ENCODE measurements at places on chromosomes 7 and 10.

DNA sequence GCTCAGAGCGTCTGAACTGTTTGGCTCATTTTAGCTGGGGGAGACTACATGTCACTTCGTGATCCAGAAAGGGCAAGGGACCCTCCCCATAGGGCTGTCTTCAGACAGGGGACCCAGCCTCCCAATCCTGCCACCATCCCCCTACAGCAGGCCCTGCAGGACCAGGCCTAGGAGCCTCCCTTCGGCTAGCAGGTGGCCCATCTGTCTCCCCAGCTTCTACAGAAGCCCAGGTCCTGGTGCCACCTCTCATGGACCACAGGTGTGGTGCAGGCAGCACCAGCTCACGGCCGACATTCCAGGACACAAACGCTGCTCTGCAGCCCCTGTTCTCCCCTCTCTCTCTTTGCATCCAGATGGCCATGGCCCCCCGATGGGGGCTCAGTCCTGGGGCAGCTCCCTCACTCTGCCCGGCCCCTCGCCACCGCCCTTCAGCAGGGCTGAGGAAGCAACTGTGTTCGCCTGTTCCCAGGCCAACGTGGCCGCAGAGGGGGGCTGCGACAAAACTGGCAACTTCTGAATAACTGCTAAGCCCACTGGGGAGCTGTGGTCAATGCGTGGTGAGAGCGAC, 10.3 kb downstream of the TECPR1 start:
- DNase-seq: no peak

- DNase-seq: no peak
Observed at GRCh38 chr10:78944723-78945312, 123.9 kb upstream of the ZMIZ1 start.

GRCh38 chr7:111708072-111708471, 145.8 kb upstream of the IMMP2L start:
- DNase-seq: no peak

DNA sequence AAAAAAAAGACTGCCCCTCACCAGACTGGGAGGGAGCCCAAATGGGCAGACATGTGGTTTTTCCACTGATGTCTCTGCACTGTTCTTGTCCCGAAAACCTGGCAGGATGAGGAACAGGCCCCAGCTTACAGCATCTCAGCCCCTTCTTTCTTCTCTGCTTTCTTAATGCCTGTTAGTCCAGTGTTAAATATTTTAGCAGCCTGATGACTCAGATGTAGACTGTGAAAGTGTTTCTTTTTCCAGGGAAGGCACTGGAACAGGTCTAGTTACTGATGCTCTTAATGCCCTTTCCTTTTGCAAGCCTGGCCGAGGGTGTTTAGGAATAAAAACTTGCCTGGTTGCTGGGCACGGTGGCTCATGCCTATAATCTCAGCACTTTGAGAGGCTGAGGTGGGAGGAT, 107.7 kb downstream of the TACC2 start:
- no peak for DNase-seq

DNA sequence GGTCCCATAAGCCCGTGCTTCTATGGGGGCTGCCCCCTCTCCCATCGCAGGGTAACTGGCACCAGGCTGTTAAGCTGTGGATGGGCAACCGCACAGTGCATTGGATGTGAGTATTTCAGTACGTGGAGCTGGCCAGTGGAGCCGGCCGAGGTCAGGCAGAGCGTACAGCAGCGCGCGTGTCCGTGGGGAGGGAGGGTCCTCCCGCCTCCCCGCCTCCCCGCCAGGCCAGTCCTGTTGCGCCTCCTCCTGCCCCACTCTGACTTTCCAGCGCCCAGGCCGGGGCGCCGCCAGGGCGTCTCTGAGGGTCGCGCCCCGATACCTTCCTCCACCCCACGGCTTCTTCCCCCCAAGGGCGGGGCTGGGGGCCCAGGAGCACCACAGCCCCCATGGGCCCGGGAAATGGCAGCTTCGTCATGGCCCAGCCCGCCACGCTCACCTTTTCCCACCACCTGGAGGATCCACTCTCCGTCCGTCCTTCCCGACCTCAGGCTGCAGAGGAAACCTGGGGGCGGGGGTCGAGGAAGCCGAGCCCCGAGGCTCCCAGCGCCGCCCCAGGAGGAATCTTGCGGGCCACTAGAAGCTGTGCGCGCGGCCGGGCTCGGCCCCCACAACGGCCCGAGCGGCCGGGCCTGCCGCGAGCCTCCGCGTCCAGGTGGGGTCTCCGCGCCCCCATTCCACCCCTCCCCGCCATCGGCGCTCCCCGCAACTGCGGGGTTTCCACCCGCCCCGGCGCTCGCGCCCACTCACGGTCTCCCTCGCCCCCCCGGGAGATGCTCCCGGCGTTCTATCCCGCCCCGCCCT, 831 bp upstream of the PFKP start:
- no peak for DNase-seq

GRCh38 chr10:104941662-104942061, 300.6 kb downstream of the SORCS3 start:
- no peak for DNase-seq

GRCh38 chr10:77417806-77418640, 219.6 kb downstream of the KCNMA1 start:
- no peak for DNase-seq

DNA sequence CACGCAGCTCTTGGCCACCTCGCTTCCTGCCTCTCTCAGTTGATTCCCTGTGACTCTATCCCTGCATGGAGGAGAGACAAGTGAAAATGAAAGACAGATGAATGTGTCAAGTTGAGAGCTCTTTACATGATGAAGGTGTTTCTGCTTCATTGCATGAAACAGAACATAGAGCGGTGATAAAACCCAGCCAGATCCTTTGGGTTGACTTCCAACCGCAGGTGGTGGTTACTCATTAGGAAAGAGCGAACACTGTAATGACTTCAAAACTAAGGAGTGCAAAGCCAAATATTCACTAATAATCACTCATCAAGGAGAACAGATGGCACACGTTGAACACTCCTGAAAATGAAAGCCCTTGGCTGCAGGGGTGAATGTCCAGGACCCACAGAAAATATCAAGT, 31.8 kb upstream of the WDR11 start:
- DNase-seq: no peak

DNA sequence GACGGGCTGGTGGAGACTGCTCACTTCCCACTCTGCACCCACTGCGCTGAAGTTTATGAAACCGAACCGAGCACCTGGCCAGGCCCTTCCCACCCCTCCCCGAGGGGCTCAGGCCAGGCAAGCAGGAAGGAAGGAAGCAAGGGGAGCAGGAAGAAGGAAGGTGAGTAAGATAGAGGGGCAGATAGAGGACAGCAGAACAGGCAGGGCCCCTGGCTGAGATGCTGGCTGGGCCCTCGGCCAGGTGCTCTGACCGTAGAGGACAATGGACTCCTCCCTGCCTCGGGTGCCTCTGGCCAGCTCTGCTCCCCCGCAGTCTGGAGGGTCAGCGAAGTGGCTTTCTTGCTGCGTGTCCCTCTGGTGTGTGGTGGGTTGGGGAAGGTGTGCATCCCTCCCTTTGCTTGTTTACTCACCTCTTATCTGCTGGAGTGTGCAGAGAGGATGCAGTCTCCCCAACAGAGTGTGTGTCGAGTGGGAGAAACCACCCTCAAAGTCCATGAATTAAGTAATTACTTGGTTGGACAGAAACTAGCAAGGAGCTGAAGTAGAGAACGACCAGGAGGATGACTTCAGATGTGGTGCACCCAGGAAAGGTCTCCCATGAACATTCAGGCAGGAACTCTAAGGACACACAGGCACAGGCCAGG, 82.8 kb upstream of the PPP2R2D start:
- DNase-seq: no peak

DNA sequence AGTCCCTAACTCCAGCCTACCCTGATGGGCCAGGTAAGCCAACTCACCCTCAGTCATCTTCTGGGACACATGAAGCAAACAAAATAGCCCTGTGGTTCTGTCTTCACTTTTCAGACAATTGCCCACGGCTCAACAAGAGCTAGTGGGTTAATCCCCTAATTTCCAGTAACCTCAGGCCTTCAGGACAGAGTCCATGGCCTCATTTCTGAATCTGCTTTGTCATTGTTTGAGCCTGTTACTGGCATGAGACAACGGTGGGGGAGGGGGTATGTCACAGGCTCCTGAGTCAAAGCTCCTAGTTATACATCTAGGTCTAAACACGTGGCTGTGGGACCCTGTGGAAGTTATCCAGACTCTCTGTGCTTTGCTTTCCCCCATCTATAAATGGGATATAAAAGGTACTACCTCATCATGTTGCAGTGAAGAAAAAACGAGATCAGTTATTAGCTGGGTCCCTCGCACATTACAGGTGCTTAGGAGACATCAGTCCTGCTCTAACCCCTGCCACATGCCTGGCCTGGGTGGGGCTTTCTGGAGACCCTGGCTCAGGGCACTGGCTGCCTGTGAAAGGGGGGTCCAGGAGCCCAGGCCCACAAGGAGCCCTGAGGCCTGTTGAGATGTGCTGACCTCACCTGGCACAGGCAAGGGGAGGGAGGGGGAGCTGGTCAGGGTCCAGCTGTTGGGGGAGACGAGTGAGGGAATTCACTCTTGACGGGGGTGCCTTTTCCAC, 16.5 kb downstream of the MAT1A start:
- DNase-seq: no peak

DNA sequence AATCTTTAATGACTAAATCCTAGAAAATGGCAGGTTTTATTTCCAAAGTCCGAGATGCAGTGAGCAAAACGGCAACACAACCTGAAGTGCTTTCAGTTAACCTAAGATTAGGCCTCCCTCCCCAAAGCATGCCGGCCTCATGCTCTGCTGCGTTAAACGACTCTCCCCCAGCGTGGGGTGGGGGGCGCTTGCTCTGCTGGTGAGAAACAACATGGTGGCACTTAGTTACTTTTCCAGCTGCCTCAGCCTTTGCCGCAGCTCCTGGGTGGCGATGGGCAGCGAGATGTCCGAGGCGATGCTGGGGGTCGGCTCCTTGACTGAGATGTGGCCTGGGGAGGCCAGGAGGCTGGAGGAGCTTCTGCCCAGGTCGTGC, 36.7 kb upstream of the NCAPG2 start:
- no peak for DNase-seq

DNA sequence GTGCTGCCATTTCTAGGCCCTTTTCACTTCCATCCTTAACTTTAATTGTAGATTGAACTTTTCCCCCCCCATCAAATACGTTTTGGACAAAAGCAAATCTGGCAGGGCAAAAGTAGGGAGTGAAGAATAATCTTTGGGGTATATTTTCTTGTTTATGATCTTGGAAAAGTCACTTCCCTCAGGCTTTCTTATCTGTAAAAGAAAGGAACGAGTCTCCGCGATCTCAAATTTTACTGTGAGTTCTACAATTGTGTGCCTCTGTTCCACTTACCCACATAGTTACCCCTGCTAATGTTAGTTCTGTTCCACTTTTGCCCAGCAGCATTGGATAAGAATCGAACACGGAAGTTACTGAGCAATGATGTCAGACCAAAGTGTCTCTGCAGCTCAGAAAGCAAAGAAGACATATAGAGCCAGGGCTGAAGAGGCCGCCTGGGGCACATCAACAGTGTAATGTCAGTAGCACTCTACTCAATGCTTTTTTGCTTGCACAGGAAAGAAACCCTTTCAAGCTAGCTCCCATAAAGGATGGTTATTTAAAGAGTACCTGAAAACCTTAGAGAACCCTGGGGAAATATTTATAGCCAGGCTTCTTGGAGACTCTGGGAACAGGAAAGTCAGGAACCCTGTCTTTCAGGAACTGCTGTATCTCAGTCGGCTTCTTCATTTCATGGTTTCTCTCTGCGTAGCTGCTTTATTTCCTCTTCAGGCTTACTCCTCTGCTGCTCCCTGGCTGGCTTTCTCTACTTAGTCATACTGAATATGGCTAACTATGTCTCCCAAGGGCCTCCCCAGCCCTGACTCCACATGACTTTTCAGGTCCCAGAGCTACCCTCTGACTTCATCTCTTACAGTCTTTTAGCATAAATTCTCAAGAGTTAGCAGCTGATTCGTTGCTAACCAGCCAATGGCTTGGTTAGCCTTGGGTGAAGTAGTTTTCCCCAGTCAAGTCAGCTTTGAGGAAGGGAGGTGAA, 123.7 kb upstream of the FAM3C start:
- no peak for DNase-seq

- DNase-seq: no peak
Observed at GRCh38 chr10:8331896-8332729, 277.6 kb downstream of the GATA3 start.

- no peak for DNase-seq
Observed at GRCh38 chr10:77949167-77949566, 22.6 kb upstream of the DLG5 start.

GRCh38 chr7:137667633-137668387, 179.0 kb downstream of the DGKI start:
- DNase-seq: no peak

DNA sequence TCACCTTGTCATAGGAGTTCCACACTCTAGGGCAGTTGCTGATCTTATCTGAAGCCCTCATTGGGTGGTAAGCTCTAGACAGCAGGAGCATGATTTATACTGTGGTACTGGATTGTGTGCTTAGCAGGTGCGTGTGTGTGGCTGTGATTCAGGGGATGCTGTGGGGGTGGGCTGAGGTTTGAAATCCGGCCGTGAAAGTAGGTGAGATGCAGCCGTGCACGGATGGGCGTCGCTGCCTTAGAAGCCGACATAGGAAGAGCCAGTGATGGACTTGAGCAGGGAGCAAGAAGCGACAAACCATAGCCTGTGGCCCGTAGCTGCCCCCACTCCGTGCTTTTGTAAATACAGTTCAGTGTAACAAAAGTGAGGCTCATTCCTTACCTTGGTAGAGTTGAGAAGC, 38.2 kb downstream of the PROSER2 start:
- DNase-seq: no peak

DNA sequence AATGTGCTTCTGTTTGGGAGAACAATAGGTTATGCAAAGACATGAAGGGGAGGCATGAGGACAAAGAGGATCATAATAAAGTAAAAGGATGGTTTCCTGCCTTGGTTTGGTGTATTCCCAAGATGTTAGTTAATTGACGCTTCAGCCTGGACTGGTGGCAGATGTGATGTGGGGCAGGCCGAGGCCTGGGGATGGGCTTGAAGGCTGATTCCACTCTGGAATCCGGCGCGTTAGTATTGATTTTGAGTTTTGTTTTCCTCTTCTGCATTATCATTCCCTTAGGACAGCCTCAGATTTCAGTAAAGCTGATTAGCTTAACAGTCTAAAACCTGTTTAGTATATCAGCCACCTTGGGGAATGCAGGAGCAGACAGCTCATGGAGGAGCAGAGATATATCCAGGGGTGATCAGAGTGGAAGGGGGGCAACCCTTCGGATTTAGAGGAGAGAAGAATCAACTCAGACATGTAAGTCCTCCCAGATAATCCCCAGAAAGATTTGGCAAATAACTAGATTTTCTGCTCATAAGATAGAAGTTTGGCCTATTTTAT, 159.8 kb upstream of the MTPN start:
- DNase-seq: no peak

GRCh38 chr10:650441-650851, 39.0 kb downstream of the DIP2C start:
- no peak for DNase-seq

DNA sequence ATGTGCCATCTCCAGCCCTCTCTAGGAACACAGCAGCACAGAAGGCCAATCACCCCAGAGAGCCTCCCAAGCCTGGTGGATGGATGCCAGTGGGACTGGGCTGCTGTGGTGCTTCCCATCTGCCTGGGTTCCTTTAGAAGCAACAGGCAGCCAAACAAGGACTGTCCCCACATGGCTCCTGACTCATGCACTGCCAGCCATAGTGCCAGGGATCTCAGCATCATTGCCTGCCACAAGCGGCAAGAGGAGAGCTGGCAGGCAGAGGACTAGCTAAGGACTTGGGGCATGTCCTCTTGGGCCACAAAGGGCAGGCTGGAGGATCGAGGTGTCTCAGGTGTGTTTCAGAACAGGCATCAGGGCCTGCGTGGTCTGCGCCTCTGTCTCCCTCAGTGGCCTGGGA, 23.4 kb upstream of the FIGNL1 start:
- DNase-seq: no peak

- no peak for DNase-seq
Observed at GRCh38 chr7:139648941-139649425, 125.5 kb downstream of the CLEC2L start.

GRCh38 chr10:103350175-103350516, 794 bp downstream of the PCGF6 start:
- DNase-seq: no peak

All from NCI-H1930 (cell line).